Mucosa of gallbladder (tissue), 1 donor: ENCODE measurements at places on chromosomes 7 and 10.

DNA sequence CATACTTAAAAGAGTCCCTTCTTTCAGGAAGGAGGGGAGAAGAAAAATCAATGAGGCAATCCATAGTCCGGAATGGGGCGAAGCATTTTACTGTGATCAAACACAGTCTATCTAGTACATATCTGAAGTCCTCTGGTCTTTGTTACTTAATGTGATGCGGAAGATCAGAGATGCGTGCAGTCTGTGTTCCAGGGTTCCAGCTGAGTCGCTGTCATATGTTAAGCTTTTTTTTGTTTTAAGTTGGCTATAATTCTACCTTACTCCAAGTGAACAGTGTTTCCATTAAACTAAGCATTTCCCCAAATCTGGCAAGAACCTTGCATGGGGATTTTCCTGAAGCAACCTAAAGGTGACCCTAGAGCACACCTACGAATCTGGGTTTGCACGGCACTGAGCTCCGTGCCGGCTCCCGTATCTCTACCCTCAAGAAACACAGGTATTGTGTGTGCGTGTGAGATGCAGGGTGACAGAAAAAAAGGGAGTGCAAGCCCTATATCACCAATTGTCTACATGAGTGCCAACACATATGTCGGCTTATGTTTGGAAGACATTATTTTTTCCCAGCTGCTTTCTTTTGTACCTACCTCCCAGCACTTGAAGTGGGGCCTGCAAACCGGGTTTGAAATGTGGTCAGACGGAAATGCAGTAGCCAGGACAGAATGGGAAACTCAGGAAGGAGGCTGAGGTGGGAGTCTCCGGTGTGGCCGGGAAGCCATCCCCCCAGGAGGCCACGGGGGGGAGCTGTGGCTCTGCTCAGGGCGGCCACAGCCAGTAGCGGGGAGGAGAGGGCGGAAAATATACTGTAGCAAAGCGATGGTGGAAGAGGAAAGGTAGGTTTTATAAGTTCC lies 435.8 kb upstream of the MGMT start:
- peak; percentile 44 for DNase-seq

GRCh38 chr7:141709749-141710148 lies 1.6 kb downstream of the WEE2 start:
- DNase-seq, result no peak

GRCh38 chr7:36044101-36044892 lies 108.8 kb upstream of the EEPD1 start:
- DNase-seq, result no peak

- no peak for DNase-seq
These were observed 73.2 kb downstream of the WNT2 start for GRCh38 chr7:117249696-117250095.

DNA sequence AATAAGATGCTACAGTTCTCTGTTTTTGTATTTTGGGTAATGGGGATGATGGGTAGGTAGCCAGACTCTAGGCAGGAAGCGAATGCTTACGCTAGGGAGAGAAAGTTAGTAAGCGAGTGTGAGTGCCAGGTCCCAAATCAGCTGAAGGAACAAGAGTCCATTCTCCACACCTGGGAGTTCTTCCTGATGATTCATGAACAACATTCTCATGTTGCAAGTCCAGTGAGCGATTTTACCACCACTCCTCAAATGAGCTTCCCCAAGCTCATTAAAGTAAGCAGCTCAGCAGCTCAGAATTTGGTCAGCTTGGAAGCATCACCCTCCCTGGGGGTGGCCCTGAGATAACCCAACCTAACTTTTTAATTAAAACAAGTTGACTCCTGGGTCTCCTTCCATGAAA lies 27.3 kb downstream of the SH3PXD2A start:
- DNase-seq, result no peak

DNA sequence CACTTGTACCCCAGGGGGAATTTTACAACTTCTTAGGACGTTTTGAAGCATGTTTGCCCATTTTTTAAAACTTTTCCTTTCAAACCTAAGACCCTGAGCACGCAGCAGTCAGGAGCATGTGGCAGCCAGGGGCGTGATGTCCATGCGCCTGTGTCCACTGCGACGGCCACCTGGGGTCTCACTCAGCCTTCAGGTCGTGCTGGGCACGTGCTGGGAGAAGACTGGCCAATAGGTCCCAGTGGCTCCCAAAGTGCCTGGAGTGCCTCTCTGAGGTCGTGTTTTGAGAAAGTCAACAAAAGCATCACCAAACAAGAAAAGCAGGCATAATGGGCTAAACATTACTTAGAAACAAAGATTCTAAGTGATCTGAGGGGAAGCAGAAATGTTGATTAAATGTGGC lies 14.8 kb downstream of the LRRC27 start:
- DNase-seq, result no peak

DNA sequence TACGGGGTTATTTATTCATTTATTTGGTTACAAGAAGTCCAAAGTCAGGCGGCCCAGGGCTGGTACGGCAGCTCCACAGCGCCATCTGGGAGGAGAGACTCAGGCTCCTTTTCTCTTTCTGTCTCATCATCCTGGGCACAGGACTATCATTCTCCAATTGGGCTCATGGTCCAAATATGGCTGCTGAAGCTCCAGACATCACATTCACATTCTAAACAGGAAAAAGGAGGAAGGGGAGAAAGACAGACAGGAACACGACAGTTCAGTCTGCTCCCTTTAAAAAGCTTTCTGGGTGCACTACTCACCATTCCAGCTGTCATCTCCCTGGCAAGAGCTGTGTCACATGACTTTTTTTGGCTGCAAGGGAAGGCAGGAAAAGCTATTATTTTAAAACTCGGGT lies 74.4 kb upstream of the PDZD8 start:
- DNase-seq, result no peak

DNA sequence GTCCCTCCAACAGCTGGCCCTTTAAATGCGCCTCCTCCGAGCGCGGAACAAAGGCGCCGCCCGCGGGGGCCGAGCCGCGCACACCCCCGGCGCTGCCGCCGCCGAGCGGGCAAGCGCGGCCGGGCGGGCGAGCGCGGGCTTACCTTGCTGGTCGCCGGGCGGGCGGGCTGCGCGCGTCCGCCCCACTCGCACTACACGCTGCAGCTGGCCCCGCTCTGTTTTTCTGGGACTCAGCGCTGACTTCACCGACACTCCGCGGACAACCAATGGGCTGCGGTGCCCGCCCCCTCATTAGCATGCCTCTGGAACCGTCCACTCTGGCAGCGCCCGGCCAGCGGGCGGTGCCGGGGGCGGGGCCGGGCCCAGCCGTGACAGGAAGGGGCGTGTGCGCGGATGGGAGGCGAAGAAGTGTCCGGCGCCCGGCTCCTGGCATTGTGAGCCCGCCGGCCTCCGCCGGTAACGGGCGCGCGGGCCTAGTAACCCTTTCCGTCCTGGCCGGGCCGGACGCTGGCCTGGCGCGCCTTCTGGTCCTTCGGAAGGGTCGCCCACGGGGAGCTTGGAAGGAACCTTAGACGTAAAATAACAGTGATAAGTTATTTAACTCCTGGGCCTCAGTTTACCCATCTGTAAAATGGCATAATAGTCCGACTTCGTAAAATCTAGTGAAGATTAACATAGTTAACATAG lies at the start of gene SORBS1:
SORBS1 (minus strand) TSS at position 195 of the 687 bp plus-strand sequence. CDS start 120,236 bp downstream, outside the sequence.
- peak; percentile 97 for DNase-seq

- no peak for DNase-seq
These were observed 10.5 kb downstream of the UBTD1 start for GRCh38 chr10:97509120-97509680.

GRCh38 chr7:141014125-141014523 lies 628 bp downstream of the MRPS33 start:
- DNase-seq, result no peak

- DNase-seq, result peak; percentile 84
These were observed 256.5 kb downstream of the FRMD4A start for GRCh38 chr10:14074062-14074884.

DNA sequence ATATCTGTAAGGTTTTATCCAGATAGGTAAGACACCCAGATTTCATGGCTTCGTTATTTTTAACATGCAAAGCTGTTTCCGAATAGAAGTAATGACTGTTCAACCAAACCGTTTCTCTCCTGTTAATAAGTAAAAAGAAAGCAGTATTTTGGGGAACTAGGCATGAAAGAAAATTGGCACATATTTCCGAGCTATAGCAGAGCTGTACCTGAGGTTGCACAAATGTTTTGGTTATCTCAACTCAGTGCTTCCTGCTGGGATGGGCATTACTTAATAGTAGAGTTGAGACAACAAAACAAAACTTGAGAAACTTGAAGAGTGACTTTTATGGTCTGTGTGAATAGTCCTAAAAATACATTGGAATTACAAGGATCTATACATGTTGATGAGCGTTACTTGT lies 564.3 kb upstream of the SORCS1 start:
- DNase-seq, result peak; percentile 21

- DNase-seq, result no peak
These were observed 44.3 kb downstream of the TCERG1L start for GRCh38 chr10:131266936-131267813.

DNA sequence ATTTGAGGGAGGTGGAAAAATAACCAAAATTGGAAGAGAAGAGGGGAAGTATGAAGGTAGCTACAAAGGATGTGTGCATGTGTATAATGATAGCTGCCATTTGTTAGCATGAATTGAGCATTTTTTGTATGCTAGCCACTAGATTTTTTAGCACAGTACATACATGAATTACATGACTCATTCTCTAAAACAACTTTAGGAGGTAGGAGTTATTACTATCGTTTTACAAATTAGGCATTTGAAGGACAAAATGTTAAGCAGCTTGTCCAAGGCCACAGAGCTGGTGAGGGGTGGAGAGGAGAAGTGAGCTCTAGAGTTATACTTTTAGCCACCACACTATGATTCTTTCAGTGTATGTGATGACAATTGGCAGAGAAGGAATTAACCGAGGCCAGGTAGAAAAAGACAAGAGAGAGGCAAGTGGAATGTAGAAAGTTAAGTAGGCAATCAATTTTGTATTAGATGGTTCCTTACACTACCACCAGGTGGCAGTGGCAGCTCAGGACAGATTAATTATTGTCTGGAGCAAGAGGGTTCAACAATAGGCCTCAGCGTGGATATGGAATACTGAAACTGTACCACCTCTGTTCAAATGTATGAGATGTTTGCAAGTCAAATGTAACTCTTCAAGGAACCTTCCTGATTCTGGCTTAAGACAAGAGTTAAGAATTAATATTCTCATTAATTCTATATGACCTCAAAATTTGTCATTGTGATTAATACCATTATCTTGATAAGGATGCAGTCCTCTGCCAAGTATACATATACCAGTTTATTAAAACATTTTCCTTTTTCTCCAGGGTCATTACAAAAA lies 128.0 kb downstream of the MBL2 start:
- DNase-seq, result peak; percentile 58
